ENCODE measurements at places on chromosomes 12 and 14. TPM values are rescaled to one million over a fixed set of nuclear protein-coding genes. Genes with fewer than 3 reads are reported as not detected.

- no peak overlapping the region for H3K27ac ChIP-seq
- H3K4me3 ChIP-seq: no peak overlapping the region
- no peaks in the 10 kb centered on the region for H3K36me3 ChIP-seq
- DNase-seq: no peak
Measured at GRCh38 chr12:5294274-5295070, 137.4 kb upstream of the NTF3 start.

GRCh38 chr14:105445290-105445689 is 25.7 kb downstream of the MTA1 start:
- no peak for DNase-seq
- H3K27me3 ChIP-seq: no peaks in the 10 kb centered on the region
- H3K4me3 ChIP-seq: no peak overlapping the region
- H3K36me3 ChIP-seq: peaks cover 7% of the 10 kb centered on the region

DNA sequence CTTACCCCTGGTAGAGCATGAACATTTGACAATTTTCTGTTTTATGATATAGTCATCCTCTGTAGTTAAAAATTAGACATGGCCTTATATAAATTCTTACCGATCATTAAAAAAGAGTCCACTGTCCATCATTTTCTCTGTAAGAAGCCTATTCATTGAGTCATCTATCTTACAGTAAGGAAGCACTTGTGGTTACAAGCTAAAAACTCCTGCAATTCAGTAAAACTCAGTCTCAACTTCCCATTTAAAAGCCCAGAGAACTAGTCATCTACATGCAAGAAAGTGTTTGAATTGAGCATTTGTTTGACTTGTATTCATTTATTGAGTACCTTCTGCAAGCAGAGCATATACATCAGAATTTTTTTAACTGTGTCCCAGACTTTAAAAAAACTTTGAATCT is 63.3 kb downstream of the GTF2A1 start:
- DNase-seq: peak; percentile 52
- no peak overlapping the region for H3K27ac ChIP-seq
- H3K4me3 ChIP-seq: no peak overlapping the region
- no peaks in the 10 kb centered on the region for H3K4me1 ChIP-seq
- no peaks in the 10 kb centered on the region for H3K36me3 ChIP-seq

GRCh38 chr14:64563696-64564095 is 13.9 kb downstream of the PPP1R36 start:
- H3K4me3 ChIP-seq: no peak overlapping the region
- no peaks in the 10 kb centered on the region for H3K36me3 ChIP-seq
- DNase-seq: peak; percentile 20
- no peak overlapping the region for H3K27ac ChIP-seq
- no peaks in the 10 kb centered on the region for H3K4me1 ChIP-seq
- peaks cover 3% of the 10 kb centered on the region for H3K27me3 ChIP-seq

- no peak overlapping the region for H3K4me3 ChIP-seq
- DNase-seq: no peak
- H3K36me3 ChIP-seq: no peaks in the 10 kb centered on the region
- no peak overlapping the region for H3K27ac ChIP-seq
- H3K4me1 ChIP-seq: no peaks in the 10 kb centered on the region
Measured at GRCh38 chr14:97640031-97640430, 842.8 kb downstream of the VRK1 start.

- no peak overlapping the region for H3K4me3 ChIP-seq
- H3K4me1 ChIP-seq: peaks cover 8% of the 10 kb centered on the region
- no peaks in the 10 kb centered on the region for H3K36me3 ChIP-seq
- H3K27me3 ChIP-seq: peaks cover 16% of the 10 kb centered on the region
Measured at GRCh38 chr14:91383439-91383838, 34.2 kb downstream of the CCDC88C start.

DNA sequence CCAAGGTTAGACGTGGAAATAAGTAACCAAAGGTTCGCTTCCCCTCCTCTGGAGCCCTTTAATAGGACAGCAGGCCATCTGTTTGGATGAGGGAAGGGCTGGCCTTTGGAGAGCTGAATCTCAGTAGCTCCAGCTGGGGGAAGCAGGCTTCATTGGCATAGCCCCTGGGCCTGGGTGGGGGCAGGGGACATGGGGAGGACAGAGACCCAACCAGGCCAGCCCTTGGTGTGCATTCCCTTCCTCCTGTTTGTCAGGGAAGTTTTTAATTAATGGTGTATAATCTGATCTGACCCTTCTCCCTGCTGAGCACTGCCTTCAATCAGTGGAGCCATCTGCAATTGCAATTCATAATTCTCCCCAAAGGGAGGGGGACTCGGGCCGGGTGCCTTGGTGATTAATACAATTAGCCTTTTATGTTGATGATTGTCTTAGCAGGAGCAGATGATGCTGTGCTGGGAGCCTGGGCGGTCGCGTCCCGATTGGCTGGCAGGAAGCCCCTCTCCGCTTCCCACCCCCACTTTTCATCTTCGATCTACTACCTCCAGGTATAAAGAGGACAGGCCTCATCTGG is 6.4 kb downstream of the AQP6 start:
- H3K4me3 ChIP-seq: no peak overlapping the region
- H3K36me3 ChIP-seq: no peaks in the 10 kb centered on the region
- no peak for DNase-seq
- H3K27ac ChIP-seq: no peak overlapping the region

- no peaks in the 10 kb centered on the region for H3K4me1 ChIP-seq
- H3K27ac ChIP-seq: no peak overlapping the region
- no peak for DNase-seq
- no peak overlapping the region for H3K4me3 ChIP-seq
- no peaks in the 10 kb centered on the region for H3K36me3 ChIP-seq
- H3K27me3 ChIP-seq: peaks cover 2% of the 10 kb centered on the region
Measured at GRCh38 chr12:94207849-94208621, 59.7 kb downstream of the PLXNC1 start.

DNA sequence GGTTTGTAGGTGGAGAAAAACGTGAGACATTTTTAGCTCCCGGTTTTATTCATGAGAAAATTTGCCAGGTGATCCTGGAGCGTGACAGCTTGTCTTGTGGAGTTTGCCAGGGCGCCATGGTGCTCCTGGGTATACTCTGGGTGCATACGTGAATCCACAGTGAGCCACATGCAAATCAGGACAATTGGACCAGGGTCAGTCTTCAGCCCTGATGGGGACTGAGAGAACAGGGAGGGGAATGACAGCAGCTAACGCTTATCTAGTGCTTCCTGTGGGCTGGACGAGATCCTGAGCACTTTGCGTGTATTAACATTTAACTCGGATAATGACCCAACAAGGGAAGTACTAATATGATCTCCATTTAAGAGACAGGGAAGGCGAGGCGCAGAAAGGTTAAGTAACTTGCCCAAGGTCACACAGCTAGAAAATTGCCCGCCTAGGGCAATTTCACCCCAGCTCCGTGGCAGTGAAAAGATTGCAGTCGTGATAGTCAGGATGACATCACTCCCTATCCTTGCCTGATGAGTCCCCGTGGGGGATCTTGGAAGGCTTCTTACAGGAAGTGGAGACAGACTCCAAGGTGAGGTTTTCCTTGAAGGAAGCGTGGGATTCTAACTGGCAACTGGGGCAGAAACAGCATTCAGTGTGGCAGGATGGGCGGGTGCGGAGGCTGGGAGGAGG is 118.4 kb upstream of the NCOR2 start:
- H3K27ac ChIP-seq: peak overlapping the region; percentile 87
- H3K36me3 ChIP-seq: no peaks in the 10 kb centered on the region
- peaks cover 60% of the 10 kb centered on the region for H3K4me1 ChIP-seq
- peak overlapping the region; percentile 41 for H3K4me3 ChIP-seq
- DNase-seq: peak; percentile 78
- H3K27me3 ChIP-seq: no peaks in the 10 kb centered on the region

GRCh38 chr14:33454707-33455106 is 496.2 kb downstream of the EGLN3 start:
- H3K27ac ChIP-seq: no peak overlapping the region
- H3K27me3 ChIP-seq: no peaks in the 10 kb centered on the region
- no peaks in the 10 kb centered on the region for H3K4me1 ChIP-seq
- H3K36me3 ChIP-seq: no peaks in the 10 kb centered on the region
- no peak for DNase-seq

DNA sequence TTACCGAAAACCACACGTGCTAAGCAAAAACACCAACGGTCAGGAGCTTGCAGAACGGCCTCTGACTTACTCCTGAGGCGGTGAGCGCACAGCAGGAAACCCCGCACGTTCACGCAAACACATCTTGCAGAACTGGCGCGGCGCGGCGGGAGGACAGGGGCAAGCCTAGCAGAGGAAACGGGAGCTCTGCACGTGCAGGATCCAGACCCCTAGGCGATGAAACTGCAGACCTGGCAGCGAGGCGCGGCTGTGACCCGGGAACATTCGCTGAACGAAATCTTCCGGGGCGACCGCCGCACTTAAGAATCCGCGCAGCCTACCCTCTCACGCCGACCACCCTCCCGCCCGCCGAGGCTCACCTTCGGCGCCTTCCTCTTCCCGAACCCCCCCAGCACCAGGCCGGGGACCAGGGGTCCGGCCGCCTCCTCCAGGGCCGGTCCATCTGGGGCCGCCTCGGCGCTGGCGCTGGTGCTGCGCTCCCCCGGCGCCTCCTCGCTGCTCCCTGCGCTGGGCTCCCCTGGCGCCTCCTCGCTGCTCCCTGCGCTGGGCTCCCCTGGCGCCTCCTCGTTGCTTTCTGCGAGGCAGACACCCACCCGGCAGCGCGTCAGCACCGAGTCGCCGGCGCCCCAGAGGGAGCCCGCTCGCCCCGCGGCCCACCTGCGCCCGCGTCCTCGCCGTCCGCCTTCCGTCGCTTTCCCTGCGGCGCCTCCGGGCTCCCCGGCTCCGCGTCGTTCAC is 615 bp downstream of the DDX51 start:
- peaks cover 16% of the 10 kb centered on the region for H3K4me1 ChIP-seq
- peaks cover 5% of the 10 kb centered on the region for H3K36me3 ChIP-seq
- H3K27me3 ChIP-seq: no peaks in the 10 kb centered on the region
- H3K27ac ChIP-seq: peak overlapping the region; percentile 12

GRCh38 chr12:26135010-26135420 is 10.2 kb upstream of the BHLHE41 start:
- peak; percentile 78 for DNase-seq
- no peaks in the 10 kb centered on the region for H3K36me3 ChIP-seq
- H3K4me1 ChIP-seq: peaks cover 12% of the 10 kb centered on the region

DNA sequence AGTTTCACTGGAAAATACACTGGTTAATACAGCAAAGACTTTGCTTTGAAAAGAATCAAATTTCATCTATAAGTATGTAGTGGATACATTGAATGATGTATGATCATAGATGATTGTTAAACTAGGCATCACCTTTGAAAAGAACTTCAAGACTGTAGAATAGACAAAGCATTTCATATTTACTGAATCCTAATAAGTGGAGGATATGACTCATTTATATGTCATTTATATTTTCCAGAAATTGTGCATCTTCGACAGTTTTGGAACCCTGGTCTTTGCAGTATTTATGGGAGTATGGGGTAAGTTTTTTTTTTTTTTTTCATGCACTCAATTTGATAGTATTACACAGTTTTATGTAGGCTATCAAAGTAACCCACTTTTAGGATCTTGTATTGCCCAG is 161.9 kb downstream of the ANO6 start:
- H3K4me3 ChIP-seq: no peak overlapping the region
- peaks cover 4% of the 10 kb centered on the region for H3K36me3 ChIP-seq
- no peak for DNase-seq
- no peak overlapping the region for H3K27ac ChIP-seq

GRCh38 chr12:60333461-60333860 is 737.6 kb downstream of the SLC16A7 start:
- no peaks in the 10 kb centered on the region for H3K36me3 ChIP-seq
- no peaks in the 10 kb centered on the region for H3K4me1 ChIP-seq
- H3K4me3 ChIP-seq: no peak overlapping the region
- no peaks in the 10 kb centered on the region for H3K27me3 ChIP-seq
- H3K27ac ChIP-seq: no peak overlapping the region

GRCh38 chr14:60722357-60723115 is 1.6 kb downstream of the SIX4 start:
- DNase-seq: peak; percentile 68
- peaks cover 11% of the 10 kb centered on the region for H3K36me3 ChIP-seq
- H3K27me3 ChIP-seq: no peaks in the 10 kb centered on the region
- H3K27ac ChIP-seq: peak overlapping the region; percentile 84
- H3K4me1 ChIP-seq: peaks cover 14% of the 10 kb centered on the region
- peak overlapping the region; percentile 89 for H3K4me3 ChIP-seq

DNA sequence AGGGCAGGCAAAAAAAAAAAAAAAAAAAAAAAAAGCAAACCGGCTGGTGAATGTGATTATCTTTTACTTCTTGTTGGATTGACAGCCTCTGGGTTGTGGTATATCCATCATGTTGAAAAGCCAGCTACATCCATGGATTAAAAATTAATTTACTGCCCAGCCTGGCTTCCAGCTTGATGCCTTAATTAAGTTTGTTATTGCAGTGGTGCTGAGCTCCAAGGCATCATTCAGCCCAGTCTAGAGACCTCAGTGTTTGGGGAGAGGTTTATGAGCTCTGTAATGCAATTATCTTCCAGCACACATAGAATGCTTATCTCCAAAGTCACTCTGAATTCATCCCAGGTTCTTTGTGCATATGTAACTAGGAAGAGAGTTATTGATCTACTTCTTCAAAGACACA is 114.8 kb downstream of the RIMBP2 start:
- no peak for DNase-seq
- no peak overlapping the region for H3K27ac ChIP-seq
- no peaks in the 10 kb centered on the region for H3K4me1 ChIP-seq
- no peak overlapping the region for H3K4me3 ChIP-seq
- no peaks in the 10 kb centered on the region for H3K27me3 ChIP-seq
- no peaks in the 10 kb centered on the region for H3K36me3 ChIP-seq

DNA sequence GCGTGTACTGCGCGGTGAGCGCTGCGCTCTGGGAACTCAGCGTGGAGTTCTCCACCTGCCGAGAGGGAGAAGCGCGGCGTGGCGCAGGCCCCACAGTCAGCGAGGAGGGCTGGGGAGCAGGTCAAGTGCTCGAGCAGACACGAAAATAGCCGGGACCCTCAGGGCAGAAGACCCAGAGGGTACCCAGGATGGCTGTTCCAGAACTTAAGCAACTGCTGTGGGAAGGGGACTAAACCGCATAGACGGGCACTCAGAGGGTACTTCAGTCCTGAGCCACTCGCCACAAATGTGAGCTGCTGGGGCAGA is 59.4 kb upstream of the GPR68 start:
- peaks cover 7% of the 10 kb centered on the region for H3K27me3 ChIP-seq
- no peak overlapping the region for H3K4me3 ChIP-seq
- H3K4me1 ChIP-seq: no peaks in the 10 kb centered on the region
- H3K36me3 ChIP-seq: no peaks in the 10 kb centered on the region

GRCh38 chr12:27060740-27061139 is 21.6 kb downstream of the C12orf71 start:
- H3K4me1 ChIP-seq: no peaks in the 10 kb centered on the region
- H3K4me3 ChIP-seq: no peak overlapping the region
- H3K27me3 ChIP-seq: no peaks in the 10 kb centered on the region
- no peak overlapping the region for H3K27ac ChIP-seq

GRCh38 chr12:115172521-115172920 is 488.5 kb upstream of the TBX3 start:
- no peaks in the 10 kb centered on the region for H3K4me1 ChIP-seq
- peak; percentile 57 for DNase-seq
- no peak overlapping the region for H3K4me3 ChIP-seq

- DNase-seq: no peak
- no peaks in the 10 kb centered on the region for H3K36me3 ChIP-seq
- H3K27ac ChIP-seq: no peak overlapping the region
- peaks cover 15% of the 10 kb centered on the region for H3K27me3 ChIP-seq
- H3K4me1 ChIP-seq: no peaks in the 10 kb centered on the region
Measured at GRCh38 chr14:69300601-69301221, 40.8 kb downstream of the GALNT16 start.

CLEC7A gene
- total RNA-seq: 1.4 TPM

GPRC5D gene
- total RNA-seq: not detected

PLCZ1 gene
- not detected for total RNA-seq

SPIC gene
- total RNA-seq: not detected

CTSG gene
- total RNA-seq: not detected

SIX6 gene
- not detected for total RNA-seq

P2RX2 gene
- not detected for total RNA-seq

HOXC9 gene
- not detected for total RNA-seq

RPS6KL1 gene
- total RNA-seq: 1.7 TPM

RNFT2 gene
- 8.9 TPM for total RNA-seq

ETFBKMT gene
- total RNA-seq: 2.2 TPM

SLC38A4 gene
- 1.5 TPM for total RNA-seq

TMPRSS12 gene
- total RNA-seq: not detected

WNT5B gene
- 110 TPM for total RNA-seq

Measured in astrocyte (in vitro differentiated cells and primary cell).